ENCODE measurements at places on chromosomes 6 and 20.

GRCh38 chr6:118981884-118982574, 47.1 kb upstream of the MCM9 start:
- no peak for DNase-seq
- H3K36me3 ChIP-seq: no peaks in the 10 kb centered on the region
- H3K27ac ChIP-seq: no peak overlapping the region
- no peaks in the 10 kb centered on the region for H3K4me1 ChIP-seq

- H3K36me3 ChIP-seq: peaks cover 16% of the 10 kb centered on the region
- peaks cover 43% of the 10 kb centered on the region for H3K4me1 ChIP-seq
- peak overlapping the region; percentile 69 for H3K4me3 ChIP-seq
- no peak for DNase-seq
These were observed 887 bp downstream of the TSPYL1 start for GRCh38 chr6:116278854-116279231.

DNA sequence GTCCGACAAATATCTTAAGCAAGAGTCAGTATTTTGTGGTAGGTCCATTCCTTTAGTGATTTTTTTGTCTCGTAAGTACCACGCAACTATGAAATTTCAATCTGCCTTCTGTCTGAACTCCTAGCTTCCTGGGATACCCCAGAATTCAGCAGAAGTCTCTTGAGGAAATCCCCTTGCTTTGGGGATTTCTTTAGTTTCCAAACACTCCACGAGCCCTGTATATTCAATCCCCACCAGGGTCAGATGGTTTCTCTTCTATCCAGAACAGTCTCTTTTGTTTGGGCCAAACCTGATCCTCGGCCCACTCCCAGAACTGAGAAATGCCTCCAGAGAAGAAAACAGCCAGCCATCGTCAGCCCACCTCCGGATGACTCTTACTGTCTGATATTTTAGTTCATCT, 113.0 kb downstream of the CHD6 start:
- no peak overlapping the region for H3K27ac ChIP-seq
- H3K4me1 ChIP-seq: no peaks in the 10 kb centered on the region
- no peak overlapping the region for H3K4me3 ChIP-seq
- no peaks in the 10 kb centered on the region for H3K27me3 ChIP-seq
- DNase-seq: no peak
- H3K36me3 ChIP-seq: peaks cover 2% of the 10 kb centered on the region

GRCh38 chr20:10848810-10849370, 175.1 kb upstream of the JAG1 start:
- no peaks in the 10 kb centered on the region for H3K27me3 ChIP-seq
- no peaks in the 10 kb centered on the region for H3K4me1 ChIP-seq
- DNase-seq: no peak
- no peak overlapping the region for H3K4me3 ChIP-seq

DNA sequence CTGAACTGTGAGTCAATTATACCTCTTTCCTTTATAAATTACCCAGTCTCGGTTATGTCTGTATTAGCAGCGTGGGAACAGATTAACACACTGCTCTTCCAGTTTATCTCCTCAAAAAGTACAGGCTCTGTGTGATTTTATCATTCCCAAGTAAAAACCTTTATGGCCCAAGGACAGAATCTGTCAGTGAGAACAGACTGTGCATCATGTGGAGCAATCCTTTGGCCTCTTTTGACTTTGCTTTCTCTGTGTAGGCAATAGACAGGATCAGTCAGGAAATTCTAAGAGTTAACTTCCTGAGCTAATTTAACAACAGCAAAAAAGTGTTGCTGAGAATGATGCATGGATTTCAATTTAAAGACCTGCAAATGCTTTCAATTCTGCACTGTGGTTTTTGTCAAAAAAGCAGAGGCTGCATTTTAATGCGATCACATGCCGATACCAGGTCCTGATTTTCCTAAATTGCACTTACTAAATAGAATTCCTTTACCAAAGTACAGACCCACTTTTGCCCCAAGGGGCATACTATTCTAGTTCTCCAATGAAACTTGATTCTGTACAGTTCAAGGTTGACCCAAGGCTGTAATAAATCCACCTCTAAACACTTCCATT, 246.7 kb upstream of the MARCKS start:
- DNase-seq: no peak
- H3K36me3 ChIP-seq: no peaks in the 10 kb centered on the region
- H3K27ac ChIP-seq: no peak overlapping the region
- H3K4me1 ChIP-seq: no peaks in the 10 kb centered on the region
- H3K4me3 ChIP-seq: no peak overlapping the region

- H3K27ac ChIP-seq: no peak overlapping the region
- H3K27me3 ChIP-seq: no peaks in the 10 kb centered on the region
- H3K36me3 ChIP-seq: no peaks in the 10 kb centered on the region
- DNase-seq: no peak
- no peak overlapping the region for H3K4me3 ChIP-seq
These were observed 35.5 kb downstream of the BANF2 start for GRCh38 chr20:17735206-17735804.

GRCh38 chr20:31806564-31807355, 12.4 kb upstream of the MYLK2 start:
- H3K36me3 ChIP-seq: no peaks in the 10 kb centered on the region
- no peak for DNase-seq
- no peaks in the 10 kb centered on the region for H3K27me3 ChIP-seq
- H3K4me3 ChIP-seq: no peak overlapping the region

- H3K27me3 ChIP-seq: no peaks in the 10 kb centered on the region
- H3K4me3 ChIP-seq: no peak overlapping the region
- DNase-seq: no peak
- no peaks in the 10 kb centered on the region for H3K36me3 ChIP-seq
- no peak overlapping the region for H3K27ac ChIP-seq
- no peaks in the 10 kb centered on the region for H3K4me1 ChIP-seq
These were observed 256.7 kb upstream of the CNR1 start for GRCh38 chr6:88422831-88423230.

DNA sequence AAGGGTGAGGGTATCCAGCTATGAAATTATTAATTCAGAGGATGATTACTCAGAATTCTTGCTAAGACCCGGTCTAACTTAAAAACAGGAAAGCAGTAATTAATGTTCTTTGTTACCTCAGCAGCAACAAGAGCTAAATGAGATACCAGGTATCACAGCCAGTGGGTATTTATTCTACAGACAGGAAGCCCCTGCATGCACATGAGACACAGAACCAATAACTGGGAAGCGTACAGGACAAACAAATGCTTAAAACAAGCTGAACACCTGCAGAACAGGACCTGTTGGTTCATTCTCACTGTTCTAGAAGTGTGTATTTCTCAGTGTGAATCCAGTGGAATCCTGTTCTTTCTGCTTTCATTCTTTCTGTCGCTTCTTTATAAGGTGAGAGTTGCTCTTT, 30.9 kb downstream of the SCML4 start:
- H3K27ac ChIP-seq: peak overlapping the region; percentile 52
- H3K4me1 ChIP-seq: peaks cover 40% of the 10 kb centered on the region
- no peaks in the 10 kb centered on the region for H3K36me3 ChIP-seq
- DNase-seq: no peak

DNA sequence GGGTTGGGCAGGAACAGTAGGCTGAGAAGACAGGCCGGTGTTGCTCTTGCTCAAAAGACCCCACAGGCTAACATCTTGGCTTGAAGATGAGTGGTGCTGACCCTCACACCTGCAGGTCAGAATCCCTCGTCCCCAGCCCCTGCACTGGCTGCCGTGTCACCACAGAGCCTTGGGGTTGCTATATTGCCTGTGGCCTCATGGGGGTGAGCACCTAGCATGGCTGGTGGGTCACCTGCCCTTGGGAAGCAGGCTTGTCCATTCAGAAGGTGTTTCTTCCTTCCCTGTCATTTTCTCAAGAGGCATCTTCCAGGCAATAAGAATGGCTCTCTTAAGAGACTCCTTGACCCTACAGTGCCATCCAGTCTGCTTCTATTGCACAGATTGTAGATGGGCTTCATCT, 7.7 kb downstream of the SLC22A16 start:
- H3K36me3 ChIP-seq: no peaks in the 10 kb centered on the region
- H3K4me1 ChIP-seq: no peaks in the 10 kb centered on the region
- no peak for DNase-seq

GRCh38 chr20:63238514-63239125, 2.9 kb downstream of the BIRC7 start:
- no peak overlapping the region for H3K27ac ChIP-seq
- H3K27me3 ChIP-seq: peaks cover 30% of the 10 kb centered on the region
- no peak overlapping the region for H3K4me3 ChIP-seq
- no peak for DNase-seq
- peaks cover 17% of the 10 kb centered on the region for H3K4me1 ChIP-seq

GRCh38 chr20:3403741-3404140, 3.7 kb downstream of the DNAAF9 start:
- H3K4me1 ChIP-seq: peaks cover 10% of the 10 kb centered on the region
- H3K36me3 ChIP-seq: no peaks in the 10 kb centered on the region
- no peak for DNase-seq
- H3K27me3 ChIP-seq: no peaks in the 10 kb centered on the region

DNA sequence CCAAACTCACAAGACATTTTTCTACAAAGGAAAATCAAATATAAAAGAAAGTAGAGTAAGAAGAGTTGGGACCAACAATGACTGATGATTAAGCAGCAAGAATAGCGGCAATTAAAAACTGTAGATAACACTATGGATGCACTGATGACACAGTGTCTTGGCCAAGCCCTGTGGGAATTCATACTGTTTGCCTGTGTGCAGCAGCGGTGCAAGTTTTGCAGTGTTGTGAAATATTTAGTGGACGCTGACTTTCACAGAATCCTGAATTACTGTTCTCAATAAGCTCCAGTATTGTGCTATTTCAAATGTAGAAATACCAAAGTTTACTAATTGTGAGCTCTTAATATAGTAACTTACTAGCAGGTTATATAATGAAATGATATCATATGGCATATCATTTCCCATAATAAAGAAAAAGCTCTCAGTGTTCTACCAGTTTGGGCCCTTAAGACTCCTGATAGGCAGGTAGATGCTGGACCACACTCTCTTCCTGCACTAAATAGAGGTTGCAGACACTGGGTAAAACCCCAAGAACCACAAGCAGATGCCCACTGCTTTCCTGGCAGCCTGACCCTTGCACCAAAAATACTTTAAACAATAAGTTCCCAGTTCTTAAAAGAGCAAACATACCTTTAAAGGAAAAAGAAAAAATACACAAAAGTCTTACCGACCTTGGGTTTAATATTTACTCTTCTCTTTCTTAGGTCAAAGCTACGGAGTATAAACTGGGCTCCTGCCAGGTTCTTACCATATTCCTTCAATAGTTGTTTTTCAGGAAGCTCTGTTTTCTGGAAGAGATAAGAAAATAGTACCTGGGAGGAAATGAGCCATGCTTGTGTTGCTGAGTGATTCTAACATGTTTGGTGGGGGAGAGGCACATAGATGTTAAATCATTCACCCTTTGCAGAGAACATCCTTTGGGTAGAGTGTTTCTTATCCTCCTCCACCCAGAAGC, 41.6 kb downstream of the ANKEF1 start:
- no peaks in the 10 kb centered on the region for H3K36me3 ChIP-seq
- no peak for DNase-seq
- H3K4me1 ChIP-seq: no peaks in the 10 kb centered on the region
- H3K27ac ChIP-seq: no peak overlapping the region
- no peak overlapping the region for H3K4me3 ChIP-seq

DNA sequence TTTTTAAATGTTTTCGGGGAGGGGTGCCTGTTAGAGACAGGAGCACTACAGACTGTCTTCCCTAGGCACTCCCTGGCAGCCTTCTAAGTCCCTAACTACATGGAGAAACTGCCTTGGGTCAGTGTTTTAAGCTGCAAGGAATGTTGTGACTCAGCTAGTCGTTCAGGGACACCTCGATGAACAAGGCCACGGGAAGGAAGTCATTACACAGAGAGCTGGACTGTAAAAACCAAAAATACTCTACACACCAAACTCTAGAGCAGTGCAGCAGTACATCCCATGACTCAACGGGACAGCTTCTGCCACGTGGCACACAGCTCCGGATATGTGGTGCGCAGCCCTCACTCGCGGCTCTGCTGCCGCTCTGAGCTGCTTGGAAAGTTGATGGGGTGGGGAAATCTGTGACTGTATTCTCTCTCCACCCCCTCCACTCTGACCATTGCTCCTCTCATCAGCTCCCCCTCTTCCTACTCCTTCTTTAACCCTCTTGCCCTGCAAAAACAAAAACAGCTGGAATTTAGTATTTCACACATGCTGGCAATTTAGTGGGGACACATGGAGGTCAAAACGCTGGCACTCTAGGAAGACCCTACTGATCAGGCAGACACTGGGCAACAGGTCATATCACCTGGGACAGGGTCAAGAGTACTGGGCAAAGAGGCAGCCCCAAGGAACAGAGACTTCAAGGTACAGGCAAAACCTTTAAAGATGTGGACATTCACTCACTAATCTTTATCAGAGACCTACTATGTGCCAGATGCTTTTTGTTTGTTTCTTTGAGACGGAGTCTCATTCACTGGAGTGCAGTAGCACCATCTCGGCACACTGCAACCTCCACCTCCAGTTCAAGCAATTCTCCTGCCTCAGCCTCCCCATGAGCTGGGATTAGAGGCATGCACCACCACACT, 10.9 kb upstream of the LPIN3 start:
- H3K27me3 ChIP-seq: no peaks in the 10 kb centered on the region
- H3K36me3 ChIP-seq: no peaks in the 10 kb centered on the region
- peaks cover 12% of the 10 kb centered on the region for H3K4me1 ChIP-seq
- peak; percentile 19 for DNase-seq

DNA sequence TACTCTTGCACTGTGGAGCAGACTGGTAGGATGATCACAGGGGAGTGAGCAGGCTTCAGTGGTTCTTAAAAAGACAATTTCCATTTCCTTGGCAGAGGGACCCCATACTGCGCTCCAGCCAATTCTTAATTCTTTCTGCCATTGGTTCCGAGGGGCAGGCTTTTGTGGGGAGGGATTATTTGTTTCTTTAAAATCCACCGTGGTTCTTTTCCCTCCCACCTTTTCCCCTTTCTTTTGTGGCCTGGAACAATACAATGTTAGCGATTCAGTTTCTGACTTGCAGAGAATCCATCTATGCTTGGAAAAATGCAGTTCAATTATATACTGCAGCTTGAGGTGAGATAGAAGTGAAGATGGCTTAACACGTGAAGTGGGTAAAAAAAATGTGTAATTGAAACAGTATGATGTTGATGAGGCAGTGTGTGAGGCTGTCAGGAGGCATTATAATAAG, 379.0 kb upstream of the FLRT3 start:
- no peaks in the 10 kb centered on the region for H3K4me1 ChIP-seq
- no peak overlapping the region for H3K27ac ChIP-seq
- no peak overlapping the region for H3K4me3 ChIP-seq
- DNase-seq: no peak
- no peaks in the 10 kb centered on the region for H3K36me3 ChIP-seq
- H3K27me3 ChIP-seq: no peaks in the 10 kb centered on the region

DNA sequence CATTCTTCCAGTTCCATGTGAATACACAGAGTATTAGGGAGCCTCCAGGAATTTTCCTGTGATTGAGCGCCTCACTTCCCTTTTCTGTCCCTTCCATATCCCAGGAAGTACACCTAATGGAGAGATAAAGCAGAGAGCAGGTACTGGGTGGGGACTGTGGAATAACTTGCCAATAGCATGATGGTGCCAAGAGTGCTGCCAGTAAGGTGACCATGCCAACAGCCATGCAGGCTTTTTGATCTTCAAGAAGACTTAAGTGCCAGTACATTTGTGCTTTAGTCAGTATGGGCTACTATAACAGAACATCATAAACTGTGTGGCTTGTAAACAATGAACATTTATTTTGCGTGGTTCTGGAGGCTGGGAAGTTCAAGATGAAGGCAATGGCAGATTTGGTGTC, 160.2 kb upstream of the RIMS1 start:
- H3K27me3 ChIP-seq: no peaks in the 10 kb centered on the region
- H3K36me3 ChIP-seq: no peaks in the 10 kb centered on the region
- no peaks in the 10 kb centered on the region for H3K4me1 ChIP-seq
- no peak overlapping the region for H3K4me3 ChIP-seq

- H3K36me3 ChIP-seq: no peaks in the 10 kb centered on the region
- H3K4me1 ChIP-seq: peaks cover 13% of the 10 kb centered on the region
- no peaks in the 10 kb centered on the region for H3K27me3 ChIP-seq
- no peak for DNase-seq
- H3K27ac ChIP-seq: peak overlapping the region; percentile 50
These were observed 754 bp upstream of the TMEM170B start for GRCh38 chr6:11536795-11537194.
